Stimulated activated CD8-positive, alpha-beta memory T cell treated with anti-CD3 and anti-CD28 coated beads, Interleukin-15, amount 100 ng/mL, for 24 hours (primary cell): ENCODE measurements at places on chromosomes 12 and 14.

DNA sequence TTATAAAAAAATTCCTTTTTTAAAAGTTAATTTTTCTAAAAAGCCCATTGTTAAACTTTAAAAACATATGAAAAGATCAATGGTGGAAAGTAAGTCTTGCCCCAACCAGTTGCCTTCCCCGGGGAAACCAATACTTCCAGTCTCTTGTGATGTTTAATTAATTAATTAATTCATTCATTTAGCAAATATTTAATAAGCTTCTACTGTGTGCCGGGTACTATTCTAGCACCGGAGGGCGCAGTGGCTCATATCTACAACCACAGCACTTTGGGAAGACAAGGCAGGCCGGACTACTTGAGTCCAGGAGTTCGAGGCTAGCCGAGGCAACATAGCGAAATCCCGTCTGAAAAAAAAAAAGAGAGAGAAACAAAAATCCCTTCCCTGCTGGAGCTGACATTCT is 87.4 kb downstream of the HECTD4 start:
- no peak for DNase-seq

- no peak for DNase-seq
Measured at GRCh38 chr14:95421741-95422140, 94.7 kb downstream of the SYNE3 start.

DNA sequence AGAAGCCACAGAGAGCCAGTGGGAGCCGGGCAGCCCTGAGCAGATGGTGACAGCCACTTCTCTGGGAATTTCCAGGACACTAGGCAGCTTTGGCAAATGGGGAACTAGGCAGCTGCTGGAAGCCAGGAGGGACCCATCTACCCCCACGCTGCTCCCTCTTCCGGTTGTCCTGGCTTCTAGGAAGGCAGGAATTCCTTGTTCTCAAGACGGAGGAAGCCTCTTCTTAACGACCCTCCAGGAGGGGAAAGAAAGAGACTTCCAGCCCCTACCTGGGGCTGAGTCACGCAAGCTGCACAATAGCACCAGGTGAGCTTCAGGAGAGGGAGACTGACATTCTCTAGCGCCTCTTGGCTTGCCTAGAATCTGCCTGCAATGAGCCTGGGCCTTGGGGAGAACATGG is 141.5 kb downstream of the ANO2 start:
- no peak for DNase-seq

DNA sequence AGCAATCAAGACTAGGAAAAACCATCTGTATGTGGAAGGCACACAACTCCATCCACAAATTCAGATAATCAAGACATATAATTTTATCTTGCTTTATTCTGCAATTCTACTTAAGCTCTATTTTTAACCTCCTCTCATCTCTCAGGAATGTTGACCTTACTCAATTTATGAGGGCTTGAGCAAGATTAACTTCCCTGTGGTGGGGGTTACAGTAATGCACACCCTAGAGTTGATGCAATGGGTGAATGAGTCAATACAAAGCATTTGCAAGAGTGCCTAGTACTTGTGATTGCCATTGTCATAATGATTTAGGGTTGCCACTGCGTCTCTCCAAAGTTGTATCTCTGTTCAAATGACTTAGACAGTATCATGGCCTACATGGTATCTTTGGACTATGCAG is 1598.4 kb upstream of the TMEM132C start:
- DNase-seq = no peak

GRCh38 chr12:6380141-6381121 is 3.5 kb upstream of the LTBR start:
- no peak for DNase-seq

GRCh38 chr14:94341656-94342333 is 18.7 kb upstream of the SERPINA6 start:
- DNase-seq = no peak

DNA sequence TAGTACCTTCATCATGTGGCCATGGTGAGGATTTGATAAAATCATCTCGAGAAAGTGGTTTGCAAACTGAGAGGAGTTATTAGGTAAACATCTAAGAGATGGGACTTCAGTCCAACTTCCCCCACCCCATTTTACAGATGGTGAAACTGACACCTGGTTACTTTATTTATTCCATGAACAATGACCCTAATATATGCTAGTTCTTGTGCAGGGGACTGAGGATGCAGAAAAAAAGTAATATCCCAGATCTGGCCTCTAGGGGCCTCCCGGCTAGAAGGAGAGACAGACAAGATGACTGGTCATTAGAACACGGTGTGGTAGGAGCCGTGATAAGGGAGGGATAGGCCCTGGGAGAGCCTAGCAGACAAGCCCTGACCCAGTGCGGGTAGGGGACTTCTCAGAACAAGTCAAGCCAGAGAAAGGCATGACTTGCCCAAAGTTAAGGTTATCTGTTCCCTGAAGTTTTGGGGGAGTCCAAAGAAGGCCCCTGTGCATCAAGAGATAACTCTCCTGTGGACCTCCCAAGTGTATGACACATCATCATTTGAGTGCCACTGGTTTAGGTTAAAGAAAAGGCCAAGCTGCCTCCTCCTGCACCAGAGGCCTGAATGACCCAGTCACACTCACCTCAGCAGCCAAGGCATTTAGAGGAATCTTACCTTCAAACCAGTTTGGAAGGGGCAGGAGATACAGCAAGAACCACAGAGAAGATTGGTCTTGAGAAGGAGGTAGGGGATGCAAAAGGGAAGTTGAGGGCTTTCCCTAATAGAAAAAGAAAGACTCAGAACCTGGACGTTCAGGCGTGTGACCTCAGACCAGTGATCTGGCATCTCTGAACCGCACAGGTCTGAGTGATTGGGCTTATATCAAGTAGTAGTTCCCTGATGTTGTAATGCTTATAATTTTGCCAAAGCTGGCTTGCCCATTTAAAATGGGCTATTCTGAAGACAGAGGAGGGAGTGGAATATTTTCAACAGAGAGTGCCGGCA is 1.6 kb downstream of the CMKLR1 start:
- DNase-seq = no peak

DNA sequence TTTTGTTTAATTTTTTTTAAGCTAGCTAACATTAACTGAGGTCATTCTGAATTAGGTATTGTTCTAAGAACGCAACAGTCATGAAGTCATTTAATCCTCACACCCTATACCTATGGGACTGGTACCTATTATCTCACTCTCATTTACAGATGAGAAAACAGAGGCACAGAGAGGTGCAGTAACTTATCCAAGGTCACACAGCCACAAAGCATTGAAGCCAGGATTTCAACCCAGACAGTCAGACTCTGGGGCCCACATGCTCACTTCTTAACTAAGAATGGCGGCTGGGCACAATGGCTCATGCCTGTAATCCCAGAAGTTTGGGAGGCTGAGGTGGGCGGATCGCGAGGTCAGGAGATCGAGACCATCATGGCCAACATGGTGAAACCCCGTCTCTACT is 15.0 kb upstream of the DTX1 start:
- DNase-seq = no peak

DNA sequence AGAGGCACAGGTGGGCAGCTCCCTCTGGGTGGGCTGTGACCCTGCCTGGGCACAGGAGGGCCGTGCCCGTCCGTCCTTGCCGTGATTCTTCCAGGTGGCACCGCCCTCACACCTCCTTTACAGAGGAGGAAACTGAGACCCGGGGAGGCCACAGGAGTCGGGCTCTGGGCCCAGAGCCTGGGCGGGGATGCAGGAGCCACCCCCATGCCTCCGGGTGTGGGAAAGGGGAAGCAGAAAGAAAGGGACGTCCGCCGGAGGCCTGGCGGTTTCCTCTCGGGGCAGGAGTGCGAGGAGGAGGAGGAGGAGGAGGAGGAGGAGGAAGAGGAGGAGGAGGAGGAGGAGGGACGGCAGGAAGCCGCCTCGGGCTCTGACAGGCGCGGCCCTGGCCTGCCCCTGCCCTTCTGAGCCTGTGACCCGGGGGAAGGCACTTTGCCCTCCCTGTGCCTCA is 23.0 kb downstream of the SH2B3 start:
- no peak for DNase-seq

- no peak for DNase-seq
Measured at GRCh38 chr12:98780261-98780660, 135.2 kb downstream of the APAF1 start.

- no peak for DNase-seq
Measured at GRCh38 chr12:101051151-101051550, 158.9 kb downstream of the SLC5A8 start.

- no peak for DNase-seq
Measured at GRCh38 chr12:88591343-88591742, 11.1 kb upstream of the KITLG start.

- DNase-seq = no peak
Measured at GRCh38 chr14:46887144-46887543, 235.6 kb upstream of the RPL10L start.

GRCh38 chr14:50800032-50800431 is 30.9 kb downstream of the NIN start:
- DNase-seq = no peak

DNA sequence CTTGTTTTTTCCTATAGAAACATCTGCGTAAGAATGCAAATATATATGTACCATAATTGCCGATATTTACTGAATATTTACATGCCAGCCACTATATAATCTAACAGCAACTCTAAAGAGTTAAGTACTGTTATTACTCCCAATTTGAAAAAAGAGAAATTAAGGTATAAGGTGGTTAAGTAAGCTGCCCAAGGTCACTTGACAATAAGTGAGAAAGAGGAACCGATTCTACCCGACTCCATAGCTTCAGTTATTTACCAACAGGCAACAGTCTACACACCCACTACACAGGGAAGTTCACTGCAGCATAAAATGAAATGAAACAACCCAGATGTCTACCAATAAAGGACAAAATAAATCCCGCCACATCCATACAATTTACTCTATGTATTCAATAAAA is 1.1 kb downstream of the MIS18BP1 start:
- no peak for DNase-seq

DNA sequence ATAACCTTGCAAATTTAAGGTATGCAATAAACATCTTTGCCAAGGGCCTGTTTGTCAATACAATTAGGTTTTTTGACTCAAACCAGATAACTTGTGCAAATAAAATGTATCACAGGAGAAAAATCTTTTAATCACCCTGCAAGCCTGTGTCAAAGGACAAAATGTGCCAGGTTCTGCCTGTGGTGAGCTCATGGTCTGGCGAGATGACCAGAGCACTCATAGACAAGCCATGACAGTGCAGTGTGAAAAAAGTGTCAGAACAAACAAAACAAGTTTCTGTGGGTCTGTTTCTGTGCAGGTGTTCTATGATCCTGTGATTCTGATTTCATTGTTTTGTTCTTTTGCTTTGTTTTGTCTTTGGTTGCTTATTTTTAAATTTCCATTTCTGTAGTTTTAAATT is 847.2 kb downstream of the VRK1 start:
- DNase-seq = no peak

DNA sequence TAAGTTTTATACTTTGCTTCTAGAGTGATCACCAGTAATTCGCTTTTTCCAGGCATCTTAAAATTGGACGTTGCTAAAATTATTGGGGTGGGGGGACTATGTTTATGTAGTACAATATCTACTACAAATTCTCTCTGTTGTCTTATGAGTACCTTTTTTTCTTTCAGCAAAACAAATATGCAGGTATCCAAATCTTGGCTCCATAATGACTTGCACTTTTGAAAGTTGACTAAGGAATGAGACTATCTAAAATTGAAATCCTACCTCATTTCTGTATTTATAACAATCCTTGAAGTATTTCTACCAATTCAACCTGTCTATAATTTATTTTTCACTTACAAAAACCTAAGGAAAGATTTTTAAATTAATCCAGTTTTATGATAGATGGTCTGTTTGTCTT is 2.4 kb downstream of the DYNC1H1 start:
- DNase-seq = no peak

GRCh38 chr12:53972722-53973235 is at the start of gene HOXC11:
HOXC11 (plus strand) TSS chr12:53973126; CDS start chr12:53973242, 116 bp downstream.
- DNase-seq = no peak

DNA sequence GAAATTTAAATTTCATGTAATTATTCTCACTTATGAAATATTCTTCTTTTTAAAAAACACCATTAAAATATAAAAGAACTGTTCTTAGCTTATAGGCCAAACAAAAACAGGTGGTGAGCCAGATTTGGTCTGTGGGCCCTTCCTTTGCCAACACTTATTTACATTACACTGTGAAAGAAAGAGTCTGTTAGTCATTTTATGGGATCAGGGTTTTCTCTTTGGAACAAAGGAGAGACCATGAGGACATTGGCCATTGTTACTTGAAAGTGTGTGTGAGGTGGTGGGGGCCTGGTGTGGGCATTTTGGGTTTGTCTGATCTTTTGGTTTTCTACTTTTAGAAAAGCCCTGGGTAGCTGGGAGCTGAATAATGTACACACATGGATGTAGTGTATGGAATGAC is 62.7 kb downstream of the TTC6 start:
- DNase-seq = no peak

- DNase-seq = no peak
Measured at GRCh38 chr12:57755454-57756372, 810 bp downstream of the MARCHF9 start.

DNA sequence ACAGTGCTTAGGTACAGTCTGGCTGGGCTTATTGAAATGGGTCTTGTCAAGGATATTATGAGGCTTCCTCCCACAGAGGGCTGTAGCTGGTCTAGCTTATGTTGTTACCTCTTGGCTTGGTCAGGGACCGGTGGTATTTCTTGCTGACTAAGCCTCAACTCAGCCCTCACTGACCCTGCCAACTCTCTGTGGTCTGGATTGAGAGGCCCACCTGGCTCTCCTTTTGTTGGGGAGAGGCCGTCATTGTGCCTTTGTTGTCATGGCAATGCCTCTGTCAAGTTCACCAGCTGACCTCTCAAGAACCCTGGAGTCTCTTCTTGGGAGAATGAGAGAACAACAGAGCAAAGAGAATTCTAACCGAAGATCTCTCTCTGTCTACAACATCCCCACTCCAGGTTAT is 245.6 kb upstream of the NPAS3 start:
- DNase-seq = no peak

GRCh38 chr14:46034305-46034704 is 617.3 kb downstream of the RPL10L start:
- no peak for DNase-seq

- DNase-seq = no peak
Measured at GRCh38 chr14:68039593-68039992, 220.0 kb downstream of the RAD51B start.

GRCh38 chr14:24080888-24081738 is 9.8 kb downstream of the CPNE6 start:
- peak; percentile 34 for DNase-seq

DNA sequence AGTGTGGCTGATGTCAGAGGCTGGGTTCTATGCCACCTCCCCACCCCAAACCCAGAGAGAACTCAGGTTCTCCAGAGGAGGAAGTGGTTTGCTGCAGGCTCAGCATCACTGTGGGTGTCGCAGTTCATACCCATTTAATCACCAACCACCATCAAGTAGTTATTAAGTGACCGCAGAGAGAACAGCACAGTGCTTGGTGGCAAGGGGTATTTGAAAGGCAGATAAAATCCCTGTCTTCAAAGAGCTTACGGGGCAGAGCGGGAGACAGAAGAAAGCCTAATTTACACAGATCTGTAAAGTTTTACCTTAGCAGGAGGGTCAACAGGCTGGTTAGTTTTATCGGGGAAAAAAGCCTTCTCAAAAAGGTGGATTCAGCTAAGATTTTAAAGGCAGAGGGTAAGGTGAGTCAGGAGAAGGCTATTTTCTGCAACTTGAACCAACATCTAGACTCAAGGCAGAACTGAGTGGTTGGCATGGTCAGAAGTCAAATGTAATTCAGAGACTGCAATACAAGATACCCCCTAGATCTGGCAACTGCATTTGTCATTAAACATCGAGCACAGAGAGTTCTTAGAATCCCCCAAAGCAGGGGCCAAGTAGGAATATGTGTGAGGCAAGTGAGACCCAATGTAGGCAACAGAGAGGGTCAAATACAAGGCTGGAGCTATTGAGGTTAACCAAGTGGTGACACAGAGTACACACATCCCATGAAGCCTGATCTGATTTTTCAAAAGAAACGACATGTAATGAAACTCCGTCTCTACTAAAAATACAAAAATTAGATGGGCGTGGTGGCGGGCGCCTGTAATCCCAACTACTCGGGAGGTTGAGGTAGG is 13.2 kb downstream of the PXN start:
- DNase-seq = no peak
